IPS DF 6.9 (cell line): ENCODE measurements at places on chromosomes 7 and 10.
A peak's percentile ranks its signal among the peaks of the same experiment; 100 is the strongest.

- no peaks in the 10 kb centered on the region for H3K36me3 ChIP-seq
- no peak for DNase-seq
- no peaks in the 10 kb centered on the region for H3K27me3 ChIP-seq
- H3K27ac ChIP-seq, result no peak overlapping the region
These were observed 30.7 kb upstream of the SFMBT2 start for GRCh38 chr10:7441403-7442147.

DNA sequence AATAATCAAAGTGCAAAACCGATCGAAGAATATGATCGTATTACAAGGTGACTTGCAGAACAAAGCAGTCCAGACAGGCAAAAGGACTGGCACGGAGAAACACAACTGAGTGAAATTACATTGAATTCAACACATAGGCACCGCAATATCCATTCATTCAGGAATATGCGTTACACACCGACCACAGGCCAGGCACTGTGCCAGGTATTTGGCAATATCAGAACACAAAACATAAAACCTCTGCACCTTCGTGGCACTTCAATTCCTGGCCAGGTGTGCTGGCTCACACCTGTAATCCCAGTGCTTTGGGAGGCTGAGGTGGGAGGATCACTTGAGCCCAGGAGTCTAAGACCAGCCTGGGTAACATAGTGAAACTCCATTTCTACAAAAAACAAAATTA is 187.9 kb downstream of the DIP2C start:
- H3K36me3 ChIP-seq, result no peaks in the 10 kb centered on the region
- no peak overlapping the region for H3K4me3 ChIP-seq
- H3K27ac ChIP-seq, result no peak overlapping the region

GRCh38 chr10:5515948-5516761 is 8.6 kb upstream of the CALML3 start:
- H3K4me1 ChIP-seq, result no peaks in the 10 kb centered on the region; the same call in 1 of the 2 replicates
- H3K4me3 ChIP-seq, result no peak overlapping the region
- no peaks in the 10 kb centered on the region for H3K36me3 ChIP-seq
- no peak overlapping the region for H3K27ac ChIP-seq
- H3K27me3 ChIP-seq, result no peaks in the 10 kb centered on the region

GRCh38 chr10:49617121-49618020 is 3.5 kb downstream of the CHAT start:
- H3K27ac ChIP-seq, result no peak overlapping the region
- H3K4me3 ChIP-seq, result no peak overlapping the region
- peaks cover 41% of the 10 kb centered on the region for H3K27me3 ChIP-seq
- H3K4me1 ChIP-seq, result peaks cover 2% of the 10 kb centered on the region; the same call in 1 of the 2 replicates

DNA sequence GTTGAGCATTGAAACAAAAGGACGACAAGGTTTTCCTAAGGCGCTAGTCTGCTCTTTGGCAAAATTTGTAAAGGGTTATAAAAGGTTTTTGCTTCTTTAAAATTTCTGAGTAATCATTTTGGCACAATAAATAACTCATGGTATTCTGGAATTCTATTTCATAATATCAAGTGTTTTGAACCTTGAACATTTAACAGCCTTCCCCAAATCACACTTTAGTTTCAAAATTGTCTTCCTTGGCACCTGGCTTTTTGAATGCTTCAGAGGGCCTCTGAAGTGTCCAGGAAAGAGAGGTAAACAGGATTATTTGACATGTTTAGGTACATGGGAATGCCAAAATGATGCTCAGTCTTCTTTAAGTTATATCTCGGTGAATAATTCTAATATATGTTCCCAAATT is 220.8 kb downstream of the PHF14 start:
- H3K27ac ChIP-seq, result no peak overlapping the region
- peaks cover 2% of the 10 kb centered on the region; the same call in 1 of the 2 replicates for H3K27me3 ChIP-seq
- no peak for DNase-seq
- H3K4me1 ChIP-seq, result peaks cover 3% of the 10 kb centered on the region; the same call in 1 of the 2 replicates

- no peaks in the 10 kb centered on the region for H3K27me3 ChIP-seq
- no peak for DNase-seq
- no peak overlapping the region for H3K27ac ChIP-seq
These were observed 955 bp downstream of the DUS4L start for GRCh38 chr7:107564553-107565298.

DNA sequence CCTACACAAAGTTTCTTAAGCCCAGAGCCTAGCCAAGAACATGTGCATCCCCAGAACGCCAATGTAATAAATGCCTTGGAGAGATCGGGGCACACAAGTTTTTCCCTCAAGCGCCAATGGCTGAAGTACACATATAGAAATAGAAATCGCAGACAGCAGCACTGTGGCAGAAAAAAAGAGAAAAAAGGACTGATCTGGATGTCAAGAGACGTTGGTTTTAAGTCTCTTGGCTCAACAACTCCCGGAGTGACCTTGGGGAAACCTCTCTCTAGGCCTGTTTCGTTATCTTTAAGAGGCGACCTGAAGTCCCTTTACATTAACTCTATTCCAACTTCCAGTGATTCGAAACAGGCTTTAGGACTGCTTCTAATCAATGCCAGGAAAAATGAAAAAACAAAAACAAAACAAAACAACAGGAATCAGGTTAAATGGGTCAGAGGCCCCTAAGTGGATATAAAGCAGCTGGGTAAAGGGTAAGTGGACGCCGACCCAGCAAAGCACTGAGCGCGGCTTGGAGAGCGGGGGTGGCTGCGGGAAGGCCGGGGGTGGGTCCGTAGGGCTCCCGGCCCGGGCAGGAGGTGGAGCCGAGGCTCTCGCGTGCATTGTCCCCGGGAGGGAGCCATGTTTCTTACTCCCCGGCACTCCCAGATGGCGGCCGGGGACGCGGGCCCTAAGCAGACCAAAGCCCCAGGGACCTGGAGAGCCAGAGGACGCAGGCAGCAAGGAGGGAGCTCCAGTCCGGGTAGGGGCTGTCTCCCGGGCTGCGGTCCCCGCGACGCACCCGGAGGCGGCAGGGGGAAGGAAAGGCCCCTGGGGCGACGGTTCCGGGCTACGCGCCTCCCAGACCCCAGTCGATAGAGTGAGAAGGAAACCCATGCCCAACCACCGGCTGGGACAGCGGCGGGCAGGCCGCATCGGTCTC is 757 bp downstream of the EIF3A start:
- DNase-seq, result no peak
- no peaks in the 10 kb centered on the region for H3K27me3 ChIP-seq
- no peak overlapping the region for H3K27ac ChIP-seq
- H3K4me1 ChIP-seq, result no peaks in the 10 kb centered on the region
- H3K4me3 ChIP-seq, result peak overlapping the region; percentile 86
- no peaks in the 10 kb centered on the region for H3K36me3 ChIP-seq

DNA sequence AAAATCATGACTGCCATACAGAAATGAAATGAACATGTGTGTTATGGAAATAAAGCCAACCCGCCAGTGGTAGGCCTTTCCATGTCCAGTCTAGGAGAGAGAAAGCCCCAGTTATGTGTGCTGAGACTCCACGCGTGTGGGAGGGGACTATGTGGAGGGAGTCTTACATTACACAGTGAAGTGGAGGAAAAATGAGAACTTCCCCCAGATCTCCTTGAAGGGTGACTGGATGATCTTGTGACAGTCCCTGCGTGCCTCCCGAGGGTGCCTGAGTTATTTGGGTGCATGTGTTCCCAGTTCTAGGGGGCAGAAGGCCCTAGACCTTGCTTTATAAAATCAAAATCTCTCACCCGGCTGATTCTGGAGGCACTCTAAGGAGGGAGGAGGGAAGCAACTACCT is 24.2 kb downstream of the UPP1 start:
- H3K4me1 ChIP-seq, result no peaks in the 10 kb centered on the region
- H3K27ac ChIP-seq, result no peak overlapping the region
- no peak overlapping the region for H3K4me3 ChIP-seq
- no peaks in the 10 kb centered on the region for H3K27me3 ChIP-seq
- H3K36me3 ChIP-seq, result peaks cover 5% of the 10 kb centered on the region
- no peak for DNase-seq

DNA sequence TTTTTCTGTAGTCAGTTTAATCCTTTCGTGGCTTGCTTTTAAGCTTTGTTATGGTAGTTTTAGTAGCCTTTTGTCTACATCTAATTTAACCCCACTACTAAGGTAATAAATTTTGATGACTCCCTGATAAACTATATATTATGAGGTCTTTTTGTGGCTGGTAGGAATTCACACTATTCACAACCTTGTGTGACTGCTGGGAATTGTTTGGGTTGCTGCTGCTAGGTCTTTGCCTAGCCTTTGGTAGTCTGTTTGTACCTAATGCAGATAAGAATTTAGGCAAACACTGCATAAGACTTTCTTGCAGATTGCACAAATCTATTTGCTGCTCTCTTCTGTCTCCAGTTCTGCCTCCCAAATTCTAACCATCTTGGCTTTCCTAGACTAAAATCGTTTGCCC is 58.3 kb downstream of the SHOC2 start:
- no peak overlapping the region for H3K27ac ChIP-seq
- no peaks in the 10 kb centered on the region; the same call in 1 of the 2 replicates for H3K4me1 ChIP-seq
- no peaks in the 10 kb centered on the region for H3K27me3 ChIP-seq
- H3K4me3 ChIP-seq, result no peak overlapping the region
- no peaks in the 10 kb centered on the region for H3K36me3 ChIP-seq

GRCh38 chr10:59803714-59804113 is 50.5 kb upstream of the MRLN start:
- DNase-seq, result no peak
- no peak overlapping the region for H3K4me3 ChIP-seq
- no peaks in the 10 kb centered on the region for H3K4me1 ChIP-seq
- H3K27me3 ChIP-seq, result no peaks in the 10 kb centered on the region

DNA sequence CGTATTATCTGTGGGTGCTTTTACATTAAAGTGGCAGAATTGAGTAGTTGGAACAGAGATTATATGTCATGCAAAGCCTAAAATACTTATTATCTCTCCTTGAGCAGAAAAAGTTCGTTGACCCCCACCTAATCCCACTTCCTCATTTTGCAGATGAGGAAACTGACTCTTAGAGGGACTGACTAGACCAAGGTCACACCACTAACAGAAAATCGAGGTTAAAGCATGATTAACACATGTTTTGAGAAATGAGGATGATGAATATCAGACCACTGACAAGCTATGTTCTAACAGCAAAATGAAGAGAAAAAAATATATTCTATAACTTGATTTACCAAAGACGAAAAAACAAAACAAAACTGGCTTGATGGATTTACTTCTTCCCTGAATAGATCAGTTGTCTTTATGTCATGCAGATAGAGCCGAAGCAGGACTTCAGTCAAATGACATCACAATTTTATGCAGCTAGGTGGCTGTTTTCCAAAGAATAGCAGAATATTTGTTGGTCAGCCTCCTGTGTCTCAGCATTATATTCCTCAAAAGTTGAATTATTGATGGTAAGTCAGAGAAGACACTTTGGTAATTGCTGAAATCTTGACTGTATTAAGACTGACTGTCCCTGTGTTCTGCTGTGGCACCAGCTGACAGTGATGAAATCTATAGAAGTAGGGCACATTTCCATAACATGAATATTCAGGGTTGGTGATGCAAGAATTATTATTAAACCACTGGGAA is 24.2 kb upstream of the SMIM30 start:
- H3K4me3 ChIP-seq, result no peak overlapping the region
- H3K4me1 ChIP-seq, result no peaks in the 10 kb centered on the region
- DNase-seq, result no peak

DNA sequence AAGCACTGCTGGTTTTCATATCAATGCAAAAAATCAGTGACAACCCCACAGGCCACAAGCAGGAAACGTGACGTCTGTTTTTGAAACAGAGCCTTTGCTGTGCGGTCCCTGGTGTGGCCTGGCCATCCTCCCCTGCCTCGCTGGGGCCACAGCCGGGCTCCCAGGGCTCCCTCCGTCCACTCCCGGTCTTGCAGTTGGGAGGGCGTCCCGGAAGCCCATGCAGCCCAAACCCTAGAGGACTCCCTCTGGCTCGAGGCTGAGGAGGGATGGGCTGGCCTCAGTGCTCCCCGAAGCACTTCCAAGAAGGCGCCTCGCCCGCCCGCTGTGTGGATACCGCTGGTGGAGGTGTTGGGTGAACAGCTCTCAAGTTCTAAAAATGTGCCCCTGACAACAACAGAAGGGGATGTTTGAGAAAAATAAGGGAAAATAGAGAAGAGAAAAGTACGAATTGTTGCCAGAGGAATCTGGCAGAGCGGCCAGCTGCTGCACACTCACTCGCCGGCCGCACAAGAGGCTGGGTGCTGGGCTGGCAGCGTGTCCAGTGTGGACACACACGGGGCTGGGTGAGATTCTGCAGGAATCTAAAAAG is 73.5 kb downstream of the ZRANB1 start:
- no peak for DNase-seq

DNA sequence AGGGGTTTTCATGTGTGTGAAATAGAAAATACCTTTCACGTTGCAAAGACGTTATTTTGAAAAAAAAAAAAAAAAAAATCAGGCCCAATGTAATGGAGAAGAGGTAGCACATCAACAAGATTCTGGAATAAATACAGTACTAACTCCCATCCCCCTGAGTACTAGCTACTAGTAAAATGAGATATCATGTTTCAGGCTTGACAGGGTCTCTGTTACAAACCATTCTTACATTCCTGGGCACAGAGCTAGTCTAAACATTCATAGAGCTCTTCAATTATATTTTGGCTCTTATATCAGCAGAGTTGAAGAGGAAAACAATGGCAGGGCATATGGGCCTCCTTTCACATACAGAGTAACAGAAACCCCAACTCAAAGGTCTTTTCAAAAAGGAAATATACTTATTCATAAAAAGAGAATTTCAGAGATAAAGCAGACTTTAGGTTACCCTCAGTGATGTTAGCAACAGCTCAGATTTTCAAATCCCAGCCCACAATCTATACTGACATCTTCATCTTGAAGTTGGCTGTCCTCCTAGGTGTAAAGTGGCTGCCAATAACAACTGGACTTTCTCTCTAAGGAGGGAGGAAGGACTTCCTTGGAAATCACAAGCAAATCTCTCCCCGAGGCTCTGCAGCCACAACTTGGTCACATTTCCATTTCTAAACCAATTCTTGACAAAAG is 18.6 kb downstream of the C7orf33 start:
- H3K27me3 ChIP-seq, result no peaks in the 10 kb centered on the region
- no peak overlapping the region for H3K27ac ChIP-seq
- no peaks in the 10 kb centered on the region for H3K36me3 ChIP-seq
- H3K4me1 ChIP-seq, result peaks cover 7% of the 10 kb centered on the region
- no peak for DNase-seq
- no peak overlapping the region for H3K4me3 ChIP-seq
